Activated T-cell treated with anti-CD3 and anti-CD28 coated beads, Interleukin-2, amount 50 U/mL, for 72 hours (primary cell): ENCODE measurements at places on chromosomes 3 and 15.

DNA sequence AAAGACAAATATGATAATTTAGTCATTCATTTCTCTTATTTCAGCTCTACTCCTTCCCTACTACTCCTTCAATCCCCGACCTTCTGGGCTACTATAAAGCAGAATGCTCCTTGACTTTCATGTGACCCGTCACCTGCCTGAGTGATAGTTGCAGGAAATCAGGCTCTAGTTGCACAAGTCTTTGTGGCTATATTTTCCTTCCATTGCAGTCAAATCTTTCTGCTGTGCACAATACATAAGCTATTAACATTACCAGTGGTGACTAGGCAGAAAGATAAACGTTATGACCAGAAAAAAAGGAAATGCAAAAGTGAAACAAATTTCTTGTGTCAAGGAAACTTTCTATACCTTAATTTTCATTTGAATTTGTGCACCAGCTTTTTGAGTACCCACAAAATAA lies 2.3 kb downstream of the SUCNR1 start:
- no peaks in the 10 kb centered on the region for H3K27me3 ChIP-seq
- H3K4me1 ChIP-seq, result peaks cover 21% of the 10 kb centered on the region
- no peak overlapping the region for H3K4me3 ChIP-seq
- H3K27ac ChIP-seq, result no peak overlapping the region

- H3K36me3 ChIP-seq, result peaks cover 4% of the 10 kb centered on the region
- no peaks in the 10 kb centered on the region for H3K27me3 ChIP-seq
- no peak overlapping the region for H3K4me3 ChIP-seq
- DNase-seq, result no peak
- no peak overlapping the region for H3K27ac ChIP-seq
- H3K4me1 ChIP-seq, result no peaks in the 10 kb centered on the region
Measured at GRCh38 chr3:43747641-43748040, 56.9 kb downstream of the ABHD5 start.

- H3K27me3 ChIP-seq, result no peaks in the 10 kb centered on the region
- peaks cover 4% of the 10 kb centered on the region for H3K4me1 ChIP-seq
- H3K36me3 ChIP-seq, result peaks cover 23% of the 10 kb centered on the region
- H3K4me3 ChIP-seq, result no peak overlapping the region
- no peak overlapping the region for H3K27ac ChIP-seq
- DNase-seq, result no peak
Measured at GRCh38 chr3:9660972-9661371, 11.7 kb downstream of the MTMR14 start.

- H3K4me3 ChIP-seq, result no peak overlapping the region
- no peaks in the 10 kb centered on the region for H3K27me3 ChIP-seq
- H3K4me1 ChIP-seq, result peaks cover 15% of the 10 kb centered on the region
- no peak overlapping the region for H3K27ac ChIP-seq
- no peaks in the 10 kb centered on the region for H3K36me3 ChIP-seq
Measured at GRCh38 chr15:41546851-41547786, 3.1 kb upstream of the RPAP1 start.

DNA sequence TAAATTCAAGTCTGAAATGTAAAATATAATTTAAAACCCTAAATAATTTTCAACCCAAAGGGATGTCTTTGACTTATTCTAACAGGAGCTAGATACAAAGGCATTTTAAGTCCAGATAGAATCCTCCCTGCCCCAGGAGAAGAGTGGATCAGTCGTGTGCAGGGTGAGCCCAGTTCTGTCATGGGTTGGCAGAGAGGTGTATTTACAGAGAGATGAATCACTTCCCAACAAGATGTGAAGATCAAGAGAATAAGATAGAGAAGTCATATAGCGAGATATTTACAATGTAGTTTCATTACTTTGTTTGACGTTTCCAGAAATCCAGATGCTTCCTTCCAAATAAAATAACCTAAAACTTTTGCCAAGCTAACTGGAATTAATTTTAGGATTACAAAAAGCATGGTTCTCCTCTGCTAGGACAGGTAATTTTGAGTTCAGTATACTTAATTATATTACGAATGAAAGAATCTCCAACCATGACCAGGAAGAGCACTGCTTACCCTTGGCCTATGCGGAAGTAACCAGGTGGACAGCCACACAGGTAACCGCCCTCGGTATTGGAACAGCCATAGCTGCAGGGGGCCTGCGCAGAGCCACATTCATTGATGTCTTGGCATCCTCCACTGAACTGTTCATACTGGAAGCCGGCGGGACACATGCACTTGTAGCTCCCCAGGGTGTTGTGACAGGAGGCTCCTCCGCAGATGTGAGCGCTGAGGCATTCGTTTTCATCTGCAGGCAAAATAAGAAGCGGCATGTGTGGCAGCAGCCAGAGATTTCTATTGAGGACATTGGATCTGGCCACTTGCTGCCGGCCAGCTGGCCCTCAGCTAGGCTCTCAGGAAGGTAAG lies 84.0 kb downstream of the DUT start:
- no peaks in the 10 kb centered on the region for H3K4me1 ChIP-seq
- H3K4me3 ChIP-seq, result no peak overlapping the region
- no peaks in the 10 kb centered on the region for H3K36me3 ChIP-seq
- no peaks in the 10 kb centered on the region for H3K27me3 ChIP-seq
- H3K27ac ChIP-seq, result no peak overlapping the region

DNA sequence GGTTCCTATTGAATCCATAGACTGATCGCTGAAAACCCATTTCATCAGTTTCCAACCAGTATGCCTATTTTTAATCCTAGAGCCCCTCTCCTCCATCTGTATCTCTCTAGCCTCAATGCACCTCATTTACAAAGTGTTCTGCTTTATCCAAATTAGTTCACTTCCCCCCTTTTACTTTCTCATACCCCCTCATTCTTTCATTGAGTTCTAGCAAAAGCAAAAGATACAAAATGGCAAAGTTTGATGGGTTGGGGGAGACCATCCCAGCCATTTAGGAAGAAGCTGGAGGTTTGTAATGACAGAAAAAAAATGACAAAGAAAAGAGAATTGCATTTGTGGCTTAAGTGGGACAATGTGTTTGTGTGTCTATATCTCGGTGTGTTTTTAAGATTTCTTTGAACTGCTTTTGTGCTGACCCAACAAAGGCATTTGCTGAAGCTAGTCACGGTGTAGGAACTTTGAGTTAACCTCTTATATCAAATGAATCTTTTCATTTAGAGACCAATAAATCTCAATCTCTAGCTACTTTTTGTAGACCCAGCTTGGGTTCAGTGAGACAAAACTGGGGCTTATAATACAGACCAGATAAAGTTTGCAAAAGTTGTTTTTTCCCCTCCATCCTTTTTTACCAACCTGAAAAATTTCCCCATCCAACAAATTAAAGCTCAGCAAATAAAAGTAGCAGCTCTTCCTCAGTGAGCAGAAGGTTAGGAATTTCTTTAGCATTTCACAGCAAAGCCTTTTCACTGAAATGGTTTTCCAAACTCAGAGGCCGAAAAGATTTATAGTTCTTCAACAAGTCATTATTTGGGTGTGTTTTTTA lies 18.7 kb downstream of the NR2F2 start:
- no peak for DNase-seq
- no peak overlapping the region for H3K4me3 ChIP-seq
